ENCODE measurements at places on chromosomes 2 and 18. TPM values are rescaled to one million over a fixed set of nuclear protein-coding genes. Genes with fewer than 3 reads are reported as not detected.

Gene POMC
- not detected for polyA plus RNA-seq

Gene IL1R1
- polyA plus RNA-seq, result not detected

Gene CD226
- 0.11 TPM for polyA plus RNA-seq

Gene PLCL1
- polyA plus RNA-seq, result 6.8 TPM

Gene RGPD3
- 0.74 TPM for polyA plus RNA-seq

Gene TGFBRAP1
- polyA plus RNA-seq, result 13.9 TPM

Gene CELF4
- polyA plus RNA-seq, result 206 TPM

Gene COL3A1
- polyA plus RNA-seq, result 1.3 TPM

Gene KIAA2012
- not detected for polyA plus RNA-seq

Gene PRLH
- not detected for polyA plus RNA-seq

Gene ALPG
- not detected for polyA plus RNA-seq

Gene ZNF516
- polyA plus RNA-seq, result 11.5 TPM

Gene IL18R1
- 0.09 TPM for polyA plus RNA-seq

Gene CHN1
- 134 TPM for polyA plus RNA-seq

Gene RNF181
- polyA plus RNA-seq, result 296 TPM

Gene ZBTB7C
- polyA plus RNA-seq, result 6.5 TPM

Gene RMND5A
- 40.8 TPM for polyA plus RNA-seq

Gene IL1B
- polyA plus RNA-seq, result not detected

Gene C1QL2
- not detected for polyA plus RNA-seq

Gene ALLC
- polyA plus RNA-seq, result not detected

Gene TEX51
- polyA plus RNA-seq, result not detected

Gene CTDSP1
- polyA plus RNA-seq, result 0.97 TPM

Gene STAT4
- 5.1 TPM for polyA plus RNA-seq

Gene HOXD12
- not detected for polyA plus RNA-seq

Gene SLC4A3
- 25.3 TPM for polyA plus RNA-seq

Gene SLC8A1
- polyA plus RNA-seq, result 18.7 TPM

Gene ARHGEF4
- polyA plus RNA-seq, result 45.9 TPM

Gene DSG3
- not detected for polyA plus RNA-seq

Gene CDCA7
- 0.78 TPM for polyA plus RNA-seq

Gene TRIM54
- polyA plus RNA-seq, result 0.28 TPM

Gene ALPI
- not detected for polyA plus RNA-seq

Gene STPG4
- polyA plus RNA-seq, result not detected

All from neural cell (in vitro differentiated cells).